ENCODE measurements at places on chromosomes 2 and 18. TPM values are rescaled to one million over a fixed set of nuclear protein-coding genes. Genes with fewer than 3 reads are reported as not detected.

The NEU4 gene
- total RNA-seq = not detected

The FNDC4 gene
- 11.6 TPM for total RNA-seq

The IL36RN gene
- total RNA-seq = not detected

The FBXO48 gene
- 0.50 TPM for total RNA-seq

The MGAT4A gene
- total RNA-seq = 25.7 TPM

The FSIP2 gene
- total RNA-seq = 0.44 TPM

The TUBB8B gene
- total RNA-seq = not detected

The PSMA8 gene
- total RNA-seq = not detected

The GPR35 gene
- 0.50 TPM for total RNA-seq

All from bladder microvascular endothelial cell (primary cell).